Stimulated activated CD8-positive, alpha-beta memory T cell treated with anti-CD3 and anti-CD28 coated beads, Interleukin-4, amount 100 ng/mL, for 4 hours (primary cell): ENCODE measurements at places on chromosomes 7 and 10.

GRCh38 chr10:76686201-76686600 lies 951.4 kb downstream of the KCNMA1 start:
- no peak for DNase-seq

DNA sequence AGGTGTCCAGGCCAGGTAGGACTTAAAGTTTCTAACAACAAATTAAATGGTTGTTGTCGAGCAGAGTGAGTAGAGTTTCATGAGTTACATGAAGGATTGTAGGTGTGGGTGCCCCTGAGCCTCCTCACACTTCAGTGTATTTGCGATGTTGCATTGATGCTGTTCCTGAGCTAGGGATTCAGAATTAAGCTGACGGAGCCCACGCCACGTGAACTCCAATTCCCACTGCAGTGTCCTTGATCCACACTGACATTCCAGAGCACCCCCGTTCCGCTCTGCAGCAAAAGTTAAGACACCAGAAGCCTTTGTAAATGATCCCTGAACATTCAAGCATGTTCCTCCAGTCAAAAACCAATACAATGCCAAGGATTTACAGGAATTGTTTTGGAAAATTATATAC lies 78.8 kb upstream of the SEC61G start:
- no peak for DNase-seq

DNA sequence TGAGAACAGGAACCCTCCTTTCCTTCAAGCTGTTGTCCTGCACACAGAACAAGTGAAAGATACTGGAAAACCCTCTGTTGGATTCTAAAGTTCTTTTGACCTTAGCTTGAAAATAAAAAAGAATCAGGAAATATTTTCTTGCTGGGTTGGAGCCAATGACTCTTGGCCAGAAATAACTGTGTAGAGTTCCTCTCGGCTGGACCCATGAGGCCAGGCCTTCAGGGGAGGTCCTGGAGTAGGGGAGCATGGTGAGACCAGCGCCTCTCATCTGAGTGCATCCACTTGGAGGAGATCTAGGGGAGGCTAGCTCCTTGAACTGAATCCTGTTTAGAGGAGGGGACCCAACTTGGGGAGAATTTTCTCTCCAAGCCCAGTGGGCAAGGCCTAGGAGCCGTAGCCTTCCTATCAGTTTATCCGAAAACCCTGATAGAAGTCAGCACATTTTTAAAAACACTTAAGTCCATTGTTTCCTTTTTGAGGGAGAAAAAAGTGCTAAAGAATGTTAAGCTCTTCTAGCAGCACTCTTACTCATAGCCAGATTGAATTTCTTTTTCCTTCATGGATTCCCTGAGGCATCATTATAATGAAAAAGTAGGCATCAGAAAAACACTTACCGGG lies 635.7 kb upstream of the ANKRD30A start:
- no peak for DNase-seq

DNA sequence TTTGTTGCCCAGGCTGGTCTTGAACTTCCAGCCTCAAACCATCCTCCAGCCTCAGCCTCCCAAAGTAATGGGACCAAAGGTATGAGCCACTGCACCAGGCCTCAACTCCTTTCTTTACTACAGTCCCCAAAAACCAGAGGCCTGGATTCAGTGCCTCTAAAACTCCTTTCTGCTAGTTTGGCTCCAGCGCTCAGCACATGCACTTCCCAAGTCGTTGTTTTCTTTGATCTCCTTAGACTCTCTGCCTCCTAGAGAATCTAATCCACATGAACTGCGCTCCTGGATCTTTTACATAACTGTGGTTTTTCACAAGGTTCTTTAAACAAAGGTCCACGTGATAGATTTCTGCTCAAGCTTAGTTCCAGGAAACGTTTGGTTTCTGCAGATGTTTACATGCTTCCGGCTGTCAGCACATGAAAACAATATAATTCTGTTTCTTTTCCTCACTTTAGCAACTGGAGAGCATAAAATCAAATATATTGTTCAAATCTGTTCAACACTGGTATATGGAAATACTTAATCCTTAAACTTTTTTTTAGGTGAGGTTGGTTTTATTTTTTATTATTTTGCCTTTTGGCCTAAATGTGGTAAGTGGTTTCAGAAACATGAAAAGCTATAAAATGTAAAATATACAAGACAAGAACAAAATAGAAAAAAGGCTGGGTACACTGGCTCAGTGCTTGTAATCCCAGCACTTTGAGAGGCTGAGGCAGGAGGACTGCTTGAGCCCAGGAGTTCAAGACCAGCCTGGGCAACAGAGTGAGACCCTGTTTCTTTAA lies 270.5 kb upstream of the MKLN1 start:
- DNase-seq: no peak

DNA sequence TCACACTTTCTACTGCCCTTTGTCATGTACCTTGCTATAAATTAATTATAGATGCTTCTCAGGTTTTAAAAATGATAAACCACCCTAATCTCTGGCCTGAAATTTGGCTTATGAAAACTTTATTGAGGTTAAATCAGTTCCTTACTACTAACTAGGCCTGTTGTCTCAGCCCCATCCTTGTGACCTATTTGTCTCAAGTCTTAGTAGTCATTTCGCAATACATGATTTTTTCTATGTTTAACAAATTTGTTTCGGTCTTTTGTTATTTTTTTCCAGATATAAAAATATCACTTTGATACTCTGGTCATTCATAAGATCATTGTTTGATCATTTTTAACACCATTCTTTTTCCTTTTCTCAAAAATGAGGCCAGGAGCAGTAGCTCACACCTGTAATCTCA lies 411.6 kb downstream of the GFRA1 start:
- no peak for DNase-seq

- DNase-seq: no peak
Observed at GRCh38 chr7:30842542-30843451, 68.9 kb upstream of the AQP1 start.

DNA sequence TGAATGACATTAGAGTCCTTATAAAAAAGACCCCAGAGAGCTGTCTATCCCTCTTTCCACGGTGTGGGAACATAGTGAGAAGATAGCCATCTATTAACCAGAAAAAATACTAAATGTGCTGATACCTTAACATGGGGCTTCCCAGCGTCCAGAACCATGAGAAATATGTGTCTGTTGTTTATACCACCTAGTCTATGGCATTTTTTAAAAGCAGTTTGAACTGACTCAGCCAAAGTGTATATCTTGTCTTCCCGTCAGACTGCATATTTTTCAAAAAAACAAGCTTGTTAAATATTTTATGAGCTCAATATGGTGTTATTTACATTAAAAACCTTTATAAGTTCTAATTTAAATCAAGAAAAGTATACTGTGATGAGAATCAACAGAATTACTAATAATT lies 255.3 kb downstream of the HGF start:
- no peak for DNase-seq

GRCh38 chr7:65820287-65820950 lies 52.5 kb upstream of the VKORC1L1 start:
- no peak for DNase-seq

DNA sequence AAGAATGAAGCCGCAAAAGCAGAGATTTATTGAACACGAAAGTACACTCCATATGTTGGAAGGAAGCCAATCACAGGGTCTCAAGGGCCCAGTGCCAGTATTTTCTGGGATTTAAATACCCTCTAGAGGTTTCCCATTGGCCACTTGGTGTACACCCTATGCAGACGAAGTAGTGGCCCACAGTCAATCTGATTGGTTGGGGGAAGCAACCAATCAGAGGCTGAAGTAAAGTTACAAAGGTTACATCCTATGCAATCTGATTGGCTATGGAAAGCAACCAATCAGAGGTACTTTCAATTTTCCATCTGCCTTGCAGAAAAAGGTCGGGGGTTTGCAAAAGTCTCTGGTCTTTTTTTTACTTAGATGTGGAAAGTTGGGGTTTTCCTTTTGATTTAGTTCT lies 481.3 kb upstream of the NRP1 start:
- no peak for DNase-seq

DNA sequence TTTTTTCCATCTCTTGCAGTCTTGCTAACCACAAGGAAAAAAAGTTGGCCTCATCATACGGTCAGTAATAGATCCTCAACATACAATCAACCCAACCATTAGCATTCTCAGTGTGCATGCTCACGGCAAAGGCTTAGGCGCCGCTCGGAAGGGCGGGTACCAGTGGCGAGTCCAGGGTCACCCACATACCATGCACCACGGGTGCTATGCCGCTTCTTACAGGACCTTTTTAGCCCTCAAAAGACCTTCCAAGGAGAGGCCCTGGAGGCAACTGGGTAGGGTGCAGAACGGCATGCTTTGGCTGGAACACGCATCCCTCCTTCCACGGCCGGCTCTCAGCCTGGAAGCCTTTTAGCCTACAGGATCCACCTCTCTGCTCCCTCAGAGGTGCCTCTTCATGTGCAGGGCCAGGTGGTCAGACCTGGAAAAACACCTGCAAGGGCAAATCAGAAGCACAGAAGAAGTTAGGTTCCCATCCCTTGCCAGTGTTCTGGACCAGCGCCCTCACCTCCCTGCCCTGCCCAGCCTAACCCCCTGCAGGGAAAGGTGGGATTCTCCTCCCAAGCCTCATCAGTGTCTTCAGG lies 5.8 kb downstream of the KLF6 start:
- DNase-seq: no peak

DNA sequence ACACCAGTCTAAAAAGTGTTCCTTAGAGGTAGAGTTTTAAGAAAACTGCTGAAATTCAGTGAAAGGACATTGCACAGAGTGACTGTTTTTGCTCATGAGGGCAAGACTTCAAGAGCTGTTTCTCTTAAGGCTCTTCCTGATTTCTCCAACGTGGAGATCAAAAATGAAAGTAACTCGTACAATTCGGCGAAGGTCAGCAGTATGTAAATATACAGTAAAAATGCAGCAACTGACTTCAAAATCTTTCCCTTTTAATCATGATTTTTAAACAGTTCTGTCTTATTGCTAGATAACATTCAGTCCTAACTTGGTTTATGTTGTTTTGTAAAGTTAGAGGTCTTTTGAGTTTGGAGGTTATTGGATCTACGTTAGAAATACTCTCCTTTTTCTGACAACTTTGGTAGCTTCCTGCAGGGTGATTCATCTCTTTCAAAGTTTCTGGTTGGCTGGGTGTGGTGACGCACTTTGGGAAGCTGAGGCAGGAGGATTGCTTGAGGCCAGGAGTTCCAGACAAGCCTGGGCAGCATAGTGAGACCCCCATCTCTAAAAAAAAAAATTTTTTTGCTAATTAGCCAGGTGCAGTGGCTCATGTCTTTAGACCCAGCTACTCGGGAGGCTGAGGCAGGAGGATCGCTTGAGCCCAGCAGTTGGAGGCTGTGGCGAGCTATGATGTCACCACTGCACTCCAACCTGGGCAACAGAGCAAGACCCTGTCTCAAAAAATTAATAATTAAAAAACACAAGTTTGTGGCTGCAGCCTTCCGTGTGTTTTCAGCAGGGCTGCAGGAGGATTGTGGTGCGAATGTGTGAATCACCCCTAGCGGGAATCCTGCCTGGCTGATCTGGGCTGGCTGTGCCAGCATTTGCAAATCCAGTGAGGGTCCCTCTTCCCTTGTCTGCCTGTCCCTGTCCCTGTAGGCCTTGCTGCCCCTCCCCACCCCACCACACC lies 29.2 kb upstream of the AP5Z1 start:
- no peak for DNase-seq

- no peak for DNase-seq
Observed at GRCh38 chr7:155466142-155466813, 8.3 kb downstream of the EN2 start.

GRCh38 chr7:73768641-73769480 lies 1.2 kb downstream of the CLDN3 start:
- DNase-seq: no peak

- no peak for DNase-seq
Observed at GRCh38 chr10:36574207-36574606, 551.2 kb upstream of the ANKRD30A start.
